ENCODE measurements at places on chromosomes 7 and 10. TPM values are rescaled to one million over a fixed set of nuclear protein-coding genes. Genes with fewer than 3 reads are reported as not detected.
A peak's percentile ranks its signal among the peaks of the same experiment; 100 is the strongest.

Gene PNLIPRP3
- not detected for total RNA-seq

- DNase-seq, result no peak
- H3K27ac ChIP-seq, result no peak overlapping the region
- no peak overlapping the region for H3K4me3 ChIP-seq
Measured at GRCh38 chr10:77648472-77648871, 10.9 kb upstream of the KCNMA1 start.

GRCh38 chr10:101857802-101858476, 14.3 kb upstream of the KCNIP2 start:
- H3K36me3 ChIP-seq, result no peaks in the 10 kb centered on the region
- H3K27me3 ChIP-seq, result no peaks in the 10 kb centered on the region
- H3K4me3 ChIP-seq, result no peak overlapping the region
- no peak overlapping the region for H3K27ac ChIP-seq
- no peak for DNase-seq
- no peaks in the 10 kb centered on the region for H3K4me1 ChIP-seq

DNA sequence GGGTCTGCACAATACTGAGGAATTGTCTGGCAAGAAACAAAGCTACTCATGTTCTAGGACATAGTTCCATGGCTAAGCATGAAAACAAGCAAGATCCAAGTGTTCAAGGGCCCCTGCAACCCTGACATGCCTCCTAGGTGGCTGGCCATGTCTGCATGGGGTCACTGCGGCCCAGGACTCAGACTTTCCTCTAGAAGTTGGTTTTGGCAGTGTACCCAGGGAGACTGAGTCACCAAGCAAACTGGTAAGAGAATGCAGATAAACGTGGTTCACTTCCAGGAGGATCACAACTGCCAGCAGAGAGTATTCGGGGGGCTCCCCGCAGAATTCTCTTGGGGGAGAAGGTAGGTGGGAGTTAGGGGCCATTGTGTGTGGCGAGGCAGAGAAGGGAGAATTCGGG, 7.4 kb upstream of the PFKFB3 start:
- H3K27ac ChIP-seq, result peak overlapping the region; percentile 92
- no peak for DNase-seq
- no peaks in the 10 kb centered on the region for H3K27me3 ChIP-seq
- peaks cover 62% of the 10 kb centered on the region for H3K4me1 ChIP-seq
- H3K4me3 ChIP-seq, result no peak overlapping the region

Gene TFR2
- total RNA-seq, result not detected

DNA sequence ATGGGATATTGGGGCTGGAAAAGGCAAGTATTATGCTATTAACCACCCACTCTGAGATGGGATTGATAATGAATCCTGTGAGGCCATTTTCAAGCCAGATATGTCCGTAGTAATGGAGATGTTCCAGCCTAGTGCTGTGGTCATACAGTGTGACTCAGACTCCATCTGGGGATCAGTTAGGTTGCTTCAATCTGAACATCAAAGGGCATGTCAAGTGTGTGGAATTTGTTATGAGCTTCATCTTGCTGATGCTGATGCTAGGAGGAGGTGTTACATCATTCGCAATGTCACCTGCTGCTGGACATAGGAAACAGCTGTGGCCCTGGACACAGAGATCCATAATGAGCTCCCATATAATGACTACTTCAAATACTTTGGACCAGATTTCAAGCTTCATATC, 144.7 kb downstream of the PLCE1 start:
- no peak for DNase-seq
- no peak overlapping the region for H3K27ac ChIP-seq
- no peaks in the 10 kb centered on the region for H3K27me3 ChIP-seq
- peaks cover 3% of the 10 kb centered on the region for H3K4me1 ChIP-seq

Gene MPP7
- total RNA-seq, result 12.5 TPM

GRCh38 chr10:22003964-22004281, 393 bp upstream of the DNAJC1 start:
- H3K27ac ChIP-seq, result peak overlapping the region; percentile 94
- H3K36me3 ChIP-seq, result no peaks in the 10 kb centered on the region
- peak overlapping the region; percentile 78 for H3K4me3 ChIP-seq
- DNase-seq, result no peak

Gene IDI2
- total RNA-seq, result 182 TPM

GRCh38 chr10:70884741-70885140, 3.6 kb downstream of the PCBD1 start:
- no peak overlapping the region for H3K27ac ChIP-seq
- no peak overlapping the region for H3K4me3 ChIP-seq
- H3K36me3 ChIP-seq, result peaks cover 56% of the 10 kb centered on the region
- H3K27me3 ChIP-seq, result no peaks in the 10 kb centered on the region

Gene TWIST1
- 1.1 TPM for total RNA-seq

Gene OR6V1
- not detected for total RNA-seq

Gene TLX1
- total RNA-seq, result not detected

Gene ARL4A
- 3.1 TPM for total RNA-seq

GRCh38 chr7:108196004-108196403, 65.8 kb upstream of the LAMB4 start:
- H3K27ac ChIP-seq, result no peak overlapping the region
- no peak for DNase-seq
- H3K27me3 ChIP-seq, result no peaks in the 10 kb centered on the region
- H3K4me3 ChIP-seq, result no peak overlapping the region
- H3K36me3 ChIP-seq, result no peaks in the 10 kb centered on the region
- no peaks in the 10 kb centered on the region for H3K4me1 ChIP-seq

- no peak overlapping the region for H3K4me3 ChIP-seq
- no peak for DNase-seq
- H3K4me1 ChIP-seq, result no peaks in the 10 kb centered on the region
- H3K27ac ChIP-seq, result no peak overlapping the region
- H3K27me3 ChIP-seq, result peaks cover 6% of the 10 kb centered on the region
- no peaks in the 10 kb centered on the region for H3K36me3 ChIP-seq
Measured at GRCh38 chr7:103580031-103580430, 134.0 kb upstream of the SLC26A5 start.

DNA sequence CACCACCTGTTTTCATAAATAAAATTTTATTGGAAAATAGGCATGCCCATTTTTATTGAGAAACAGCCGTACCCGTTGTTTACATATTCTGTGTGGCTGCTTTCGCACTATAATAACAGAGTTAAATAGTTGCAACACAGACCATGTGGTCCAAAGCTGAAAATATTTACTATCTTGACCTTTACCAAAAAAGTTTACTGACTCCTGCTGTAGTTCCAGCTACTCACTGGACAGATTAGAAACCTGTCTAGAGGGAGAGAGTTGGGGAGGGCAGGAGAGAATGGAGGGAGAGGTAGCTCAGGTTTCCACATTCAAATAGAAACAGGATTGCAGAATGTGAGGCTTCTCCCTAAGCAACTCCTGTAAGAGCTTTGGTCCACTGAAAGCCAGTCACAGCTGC, 55.1 kb upstream of the GLCCI1 start:
- no peaks in the 10 kb centered on the region for H3K36me3 ChIP-seq
- peak overlapping the region; percentile 10 for H3K4me3 ChIP-seq
- H3K27me3 ChIP-seq, result no peaks in the 10 kb centered on the region
- peak overlapping the region; percentile 58 for H3K27ac ChIP-seq
- peaks cover 16% of the 10 kb centered on the region for H3K4me1 ChIP-seq

Gene SGPL1
- total RNA-seq, result 13.2 TPM

Gene PON1
- not detected for total RNA-seq

Gene NUDT5
- total RNA-seq, result 5.2 TPM

Gene NFKB2
- total RNA-seq, result 11.3 TPM

DNA sequence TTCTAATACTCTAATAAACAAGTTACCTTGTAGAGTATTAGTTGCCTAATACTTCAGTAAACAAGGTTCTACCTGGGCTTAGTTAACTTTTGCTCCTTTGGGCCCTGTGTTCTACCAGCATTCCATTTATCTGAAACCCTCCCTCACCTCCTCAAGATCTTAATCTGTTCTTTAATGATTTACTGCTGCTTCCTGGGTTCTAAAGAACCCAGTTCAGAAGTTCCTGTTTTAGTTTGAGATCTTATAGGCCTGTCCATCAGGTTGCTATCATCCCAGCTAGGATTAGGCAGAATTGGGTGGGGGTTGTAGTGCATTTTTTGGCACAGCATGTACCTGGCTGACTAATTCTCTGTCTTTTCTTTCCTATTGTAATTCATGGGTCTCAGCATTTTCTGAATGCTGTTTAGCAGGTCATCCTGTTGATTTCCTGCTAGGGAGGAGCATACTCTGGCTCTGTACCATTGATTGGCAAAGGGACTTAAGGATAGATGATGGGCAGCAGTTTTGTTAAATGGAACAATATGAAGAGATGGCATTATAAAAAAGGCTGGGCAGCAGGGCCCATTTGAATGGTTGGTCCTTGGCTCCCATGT, 53.7 kb upstream of the TMEM248 start:
- H3K4me1 ChIP-seq, result no peaks in the 10 kb centered on the region
- no peak overlapping the region for H3K4me3 ChIP-seq
- DNase-seq, result no peak
- H3K27ac ChIP-seq, result no peak overlapping the region

GRCh38 chr10:23046027-23046426, 49.4 kb upstream of the MSRB2 start:
- no peak overlapping the region for H3K27ac ChIP-seq
- no peaks in the 10 kb centered on the region for H3K36me3 ChIP-seq
- H3K27me3 ChIP-seq, result no peaks in the 10 kb centered on the region
- DNase-seq, result no peak
- H3K4me3 ChIP-seq, result no peak overlapping the region

GRCh38 chr10:63780101-63780500, 258.9 kb downstream of the REEP3 start:
- H3K4me3 ChIP-seq, result no peak overlapping the region
- H3K27me3 ChIP-seq, result no peaks in the 10 kb centered on the region
- no peak for DNase-seq

Gene CH25H
- 1.1 TPM for total RNA-seq

- no peaks in the 10 kb centered on the region for H3K27me3 ChIP-seq
- no peaks in the 10 kb centered on the region for H3K4me1 ChIP-seq
- DNase-seq, result no peak
Measured at GRCh38 chr10:99888622-99889021, 106.2 kb downstream of the ABCC2 start.

GRCh38 chr7:153454306-153454705, 597.9 kb upstream of the DPP6 start:
- no peak for DNase-seq
- H3K27me3 ChIP-seq, result no peaks in the 10 kb centered on the region
- no peaks in the 10 kb centered on the region for H3K4me1 ChIP-seq
- H3K36me3 ChIP-seq, result no peaks in the 10 kb centered on the region
- H3K4me3 ChIP-seq, result no peak overlapping the region
- no peak overlapping the region for H3K27ac ChIP-seq
